ENCODE measurements at places on chromosomes 13 and 19.

GRCh38 chr13:109684824-109685202 lies 101.6 kb downstream of the IRS2 start:
- DNase-seq = no peak

DNA sequence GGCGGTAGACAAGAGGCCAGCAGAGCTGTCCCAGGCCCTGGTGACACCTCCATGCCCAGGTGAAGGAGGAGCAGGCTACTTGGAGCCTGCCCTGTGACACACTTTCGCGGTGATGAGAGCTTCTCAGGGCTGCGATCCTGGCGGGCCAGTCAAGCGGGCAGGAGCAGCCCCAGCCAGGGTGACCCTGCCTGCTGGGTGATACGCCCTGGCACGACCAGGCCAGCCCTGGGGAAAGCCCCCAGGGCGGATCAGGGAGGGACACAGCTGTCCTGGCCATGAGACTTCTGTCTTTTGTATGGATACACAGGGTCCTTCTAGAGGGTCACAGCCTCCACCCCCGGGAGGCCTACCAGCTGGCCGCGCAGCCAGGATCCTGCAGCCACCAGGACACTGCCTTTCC lies 13.1 kb downstream of the DNM2 start:
- no peak for DNase-seq

DNA sequence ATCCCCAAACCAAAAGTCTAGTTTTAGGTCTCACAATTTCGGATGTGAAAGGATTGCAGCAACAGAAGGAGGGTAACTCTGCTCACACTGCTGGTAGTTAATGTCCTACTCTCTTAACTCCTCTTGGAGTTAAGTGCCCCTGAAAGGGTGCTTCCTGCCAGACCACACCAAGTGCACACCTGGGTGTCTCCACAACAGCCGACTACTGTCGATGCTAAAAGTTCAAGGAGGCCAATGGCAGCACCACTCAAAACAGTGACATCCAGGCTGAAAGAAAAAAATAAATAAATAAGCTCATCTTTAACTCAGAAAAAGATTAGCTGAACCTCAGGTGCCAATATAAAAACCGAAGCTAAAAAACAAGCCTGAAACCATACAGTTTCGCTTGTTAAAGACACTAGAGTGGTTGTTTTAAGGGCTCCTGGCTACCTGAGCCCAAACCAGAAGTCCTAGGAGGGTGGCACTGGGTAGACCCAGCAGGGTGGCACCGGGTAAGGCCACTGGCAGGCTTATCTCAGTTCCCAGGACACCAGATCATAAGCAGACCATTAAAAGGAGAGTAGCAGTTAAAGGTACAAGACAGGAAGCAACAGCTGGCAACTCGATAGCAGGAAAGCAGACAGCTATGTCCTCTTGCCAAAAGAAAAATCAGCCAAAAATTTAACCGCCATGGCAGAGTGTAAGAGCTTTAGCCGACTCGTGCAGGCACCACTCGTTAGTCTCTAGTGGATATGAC lies 39.3 kb downstream of the BRD4 start:
- no peak for DNase-seq

DNA sequence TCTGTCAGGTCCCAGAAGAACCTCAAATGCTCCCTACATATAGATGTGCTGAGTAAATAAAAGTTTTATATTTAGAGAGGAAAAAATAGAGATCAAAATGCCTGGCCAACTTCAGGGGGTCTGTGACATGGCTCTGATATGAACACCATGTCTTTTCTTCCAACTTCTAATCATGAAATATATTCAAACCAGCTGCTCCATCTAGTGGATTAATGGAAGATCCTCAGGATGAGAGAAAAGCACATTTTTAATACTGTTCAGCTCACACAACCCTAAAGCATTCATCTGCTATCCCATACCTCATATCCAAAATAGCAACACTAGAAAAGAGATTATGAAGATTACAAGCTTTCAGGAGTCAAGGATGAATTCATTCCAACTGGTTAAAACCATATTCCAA lies 56.0 kb upstream of the DOCK9 start:
- DNase-seq = no peak

GRCh38 chr13:38703255-38703654 lies 16.4 kb downstream of the FREM2 start:
- DNase-seq = no peak

- DNase-seq = no peak
Observed at GRCh38 chr13:46745062-46745461, 51.9 kb downstream of the ESD start.

GRCh38 chr13:40363653-40364052 lies 302.8 kb downstream of the FOXO1 start:
- no peak for DNase-seq

DNA sequence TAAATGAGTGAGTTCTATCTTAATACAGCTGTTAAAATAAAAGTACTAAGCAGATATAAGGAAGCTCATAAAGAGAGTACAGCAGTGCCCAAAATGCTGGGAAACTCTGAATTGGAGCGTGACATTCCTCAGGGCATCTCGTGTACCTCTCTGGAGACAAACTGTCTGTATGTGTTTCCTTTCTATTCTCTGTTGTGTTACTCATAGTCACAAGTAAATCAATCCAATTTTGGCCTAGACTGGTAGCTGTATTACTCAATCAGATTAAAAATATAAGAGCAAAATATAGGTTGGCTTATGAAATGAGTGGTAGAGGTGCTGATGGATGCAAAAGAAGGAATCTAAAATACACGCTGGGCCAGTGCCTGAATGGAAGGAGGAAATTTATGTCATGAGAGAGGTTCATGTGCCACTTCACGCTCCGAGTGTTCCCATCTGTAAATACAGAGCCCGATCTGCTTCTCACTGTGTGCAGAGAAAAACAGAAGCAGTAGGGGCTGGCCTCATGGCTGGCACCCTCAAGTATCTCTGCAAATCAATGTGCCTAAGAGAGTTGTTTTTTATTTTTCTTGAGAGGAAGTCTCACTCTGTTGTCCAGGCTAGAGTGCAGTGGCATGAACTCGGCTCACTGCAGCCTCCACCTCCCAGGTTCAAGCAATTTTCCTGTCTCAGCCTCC lies 58.7 kb upstream of the RGCC start:
- DNase-seq = no peak

DNA sequence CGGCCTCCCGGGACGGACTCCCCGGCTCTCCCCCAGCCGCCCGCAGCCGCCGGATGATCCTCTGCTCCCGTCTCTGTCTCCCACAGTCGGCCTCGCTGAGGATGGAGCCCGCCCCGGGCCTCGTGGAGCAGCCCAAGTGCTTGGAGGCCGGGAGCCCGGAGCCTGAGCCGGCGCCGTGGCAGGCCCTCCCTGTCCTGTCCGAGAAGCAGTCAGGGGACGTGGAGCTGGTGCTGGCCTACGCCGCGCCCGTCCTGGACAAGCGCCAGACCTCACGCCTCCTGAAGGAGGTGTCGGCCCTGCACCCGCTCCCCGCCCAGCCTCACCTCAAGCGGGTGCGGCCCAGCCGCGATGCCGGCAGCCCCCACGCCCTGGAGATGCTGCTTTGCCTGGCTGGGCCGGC lies 6.8 kb downstream of the ADAT3 start:
- DNase-seq = no peak

DNA sequence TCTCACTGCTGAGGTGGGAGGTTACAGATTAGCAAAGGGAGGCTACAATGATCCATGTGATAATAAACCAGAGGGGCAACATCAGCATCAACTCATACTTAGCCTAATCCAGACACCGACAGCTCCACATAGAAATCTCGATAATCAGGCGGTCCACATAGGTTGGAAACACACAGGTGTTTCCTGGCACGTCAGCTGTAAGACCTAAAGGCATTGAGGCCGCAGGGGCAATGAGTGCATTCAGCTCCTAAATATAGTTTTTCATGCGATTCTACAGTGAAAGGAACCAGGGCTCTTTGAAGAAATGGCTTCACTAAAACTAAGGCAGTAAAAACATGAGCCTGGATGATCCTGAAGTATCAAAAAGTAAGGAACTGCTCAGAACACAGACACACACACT lies 19.3 kb downstream of the PLPP2 start:
- no peak for DNase-seq

DNA sequence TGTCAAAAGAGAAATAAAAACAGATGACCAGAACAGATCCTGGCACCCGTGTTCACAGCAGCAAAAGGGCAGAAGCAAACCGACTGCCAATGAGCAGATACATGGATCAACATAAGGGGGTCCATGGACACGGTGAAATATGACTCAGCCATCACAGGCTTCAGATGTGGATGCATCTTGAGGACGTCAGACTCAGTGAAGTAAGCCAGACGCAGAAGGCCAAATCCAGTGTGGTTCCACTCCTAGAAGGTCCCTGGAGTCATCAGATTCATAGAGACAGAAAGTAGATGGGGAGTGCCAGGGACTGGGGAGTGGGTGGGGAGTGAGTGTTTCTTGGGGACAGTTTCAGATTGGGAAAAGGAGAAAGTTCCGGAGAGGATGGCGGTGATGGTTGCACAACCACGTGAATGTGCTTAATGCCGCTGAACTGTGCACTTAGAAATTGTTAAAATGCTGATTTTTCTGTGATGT lies 28.8 kb upstream of the SEMA6B start:
- no peak for DNase-seq

DNA sequence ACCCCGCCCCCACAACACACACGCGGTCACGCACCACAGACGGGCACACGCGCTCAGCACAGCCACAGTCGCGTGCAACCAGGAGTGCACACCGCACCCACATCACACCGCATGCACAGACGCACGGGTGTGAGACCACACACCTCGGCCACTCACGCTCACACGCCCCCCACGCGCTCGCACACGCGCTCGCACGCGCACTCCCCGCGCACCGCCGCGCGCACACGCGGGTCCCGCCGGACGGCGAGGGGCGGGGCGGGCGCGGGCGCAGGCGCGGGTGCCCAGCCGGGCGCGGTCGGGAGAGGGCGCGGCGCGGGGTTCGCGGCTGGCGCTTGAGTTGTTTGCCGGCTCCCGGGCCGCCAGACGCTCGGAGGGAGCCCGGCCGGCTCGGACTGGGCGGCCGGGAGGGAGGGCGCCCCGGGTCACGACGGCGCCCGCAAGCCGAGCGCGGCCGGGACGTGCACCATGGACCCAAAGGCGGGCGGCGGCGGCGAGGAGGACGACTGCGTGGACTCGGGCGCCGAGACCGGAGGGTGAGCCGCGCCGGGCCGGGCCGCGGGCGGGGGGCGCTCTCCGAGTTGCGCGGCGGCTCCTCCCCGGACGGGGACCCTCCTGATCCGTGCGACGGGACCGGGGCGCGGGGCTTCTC lies at the start of gene FAM124A:
Gene FAM124A (plus strand): TSS at position 362 of the 649 bp plus-strand sequence. CDS start 104 bp downstream, at position 466.
- peak; percentile 79 for DNase-seq

DNA sequence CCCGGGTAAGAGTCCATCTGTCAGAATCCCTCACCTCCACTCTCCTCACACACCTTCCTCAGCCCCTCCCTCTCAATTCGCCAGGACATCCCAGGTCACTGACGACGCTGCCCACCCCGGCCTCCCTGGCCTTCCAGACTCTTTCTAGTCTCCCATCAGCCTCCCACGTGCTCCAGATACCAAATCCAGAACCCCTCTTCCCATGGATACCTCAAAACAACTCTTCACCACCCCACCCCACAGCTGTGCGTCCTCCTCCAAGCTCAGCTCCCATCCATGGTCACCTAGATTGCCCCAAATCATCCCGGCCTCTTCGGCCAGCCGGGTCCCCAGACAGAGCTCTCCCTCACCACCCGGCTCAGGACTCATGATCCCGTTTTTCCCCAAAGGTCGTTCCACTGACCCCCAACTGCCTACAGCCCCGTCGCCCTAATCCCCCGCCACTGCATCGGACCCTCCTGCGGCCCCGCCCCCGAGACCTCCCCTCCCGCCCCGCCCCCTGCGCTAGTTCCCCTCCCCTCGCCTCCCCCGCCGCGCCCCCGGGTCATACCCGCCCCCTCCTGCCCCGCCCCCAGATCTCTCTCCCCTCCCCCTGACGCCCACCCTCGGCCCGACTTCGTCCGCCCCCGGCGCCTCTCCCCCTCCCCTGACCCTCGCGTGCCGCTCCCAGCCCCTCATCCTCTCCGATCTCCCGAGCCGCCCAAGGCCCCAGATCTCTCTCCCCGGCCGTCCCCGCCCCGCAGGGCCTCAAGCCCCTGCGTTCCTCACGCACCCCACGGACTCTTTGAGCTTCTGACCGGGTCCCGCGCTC lies 546 bp downstream of the UBXN6 start:
- no peak for DNase-seq

DNA sequence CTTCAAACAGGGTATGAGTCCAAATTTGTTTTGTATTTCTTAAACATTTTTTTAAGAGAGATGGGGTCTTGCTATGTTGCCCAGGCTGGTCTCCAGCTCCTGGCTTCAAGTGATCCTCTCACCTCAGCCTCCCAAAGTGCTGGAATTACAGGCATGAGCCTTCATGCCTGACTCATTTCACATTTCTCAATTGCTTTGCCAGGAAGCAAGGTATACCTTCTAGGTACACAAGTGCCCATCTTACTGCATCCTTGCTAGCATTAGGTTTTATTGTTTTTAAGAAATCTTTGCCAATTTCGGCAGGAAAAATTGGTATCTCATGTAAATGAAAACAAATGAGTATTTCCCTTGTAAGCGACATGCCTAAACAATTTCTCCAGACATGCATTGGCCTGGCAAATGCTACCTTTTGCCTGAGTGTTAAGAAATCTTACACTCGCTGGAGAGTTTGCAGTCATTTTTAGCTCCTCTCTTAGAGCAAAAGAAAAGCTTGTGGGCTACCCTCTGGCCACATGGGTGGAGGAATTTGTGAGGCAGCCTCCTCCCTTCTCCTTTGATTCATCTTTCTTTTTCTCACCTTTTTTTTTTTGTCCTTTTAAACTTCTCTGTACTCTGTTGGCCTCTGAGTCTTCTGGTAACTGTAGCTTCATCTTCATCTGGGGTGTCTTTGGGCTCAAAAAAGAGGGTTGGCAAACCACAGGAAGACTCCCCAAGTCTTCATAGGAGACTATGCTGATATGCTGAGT lies 33.0 kb downstream of the ACTL9 start:
- DNase-seq = no peak

DNA sequence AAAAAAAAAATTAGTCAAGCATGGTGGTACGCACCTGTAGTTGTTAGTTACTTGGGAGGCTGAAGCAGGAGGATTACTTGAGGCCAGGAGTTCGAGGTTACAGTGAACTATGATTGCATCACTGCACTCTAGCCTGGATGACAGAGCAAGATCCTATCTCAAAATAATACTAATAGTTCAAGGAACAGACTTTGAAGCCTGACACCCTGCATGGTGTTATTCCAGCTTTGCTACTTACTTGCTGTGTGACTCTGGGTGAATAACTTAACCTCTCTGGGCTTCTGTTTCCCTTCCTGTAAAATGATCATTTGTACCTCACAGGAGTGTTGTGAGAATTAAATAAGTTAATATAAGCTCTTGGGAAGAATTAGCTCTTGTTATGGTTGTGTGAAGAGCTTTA lies 3.5 kb upstream of the FOSB start:
- no peak for DNase-seq

- peak; percentile 96 for DNase-seq
Observed at GRCh38 chr19:49929611-49930482, 543 bp upstream of the NUP62 start.

DNA sequence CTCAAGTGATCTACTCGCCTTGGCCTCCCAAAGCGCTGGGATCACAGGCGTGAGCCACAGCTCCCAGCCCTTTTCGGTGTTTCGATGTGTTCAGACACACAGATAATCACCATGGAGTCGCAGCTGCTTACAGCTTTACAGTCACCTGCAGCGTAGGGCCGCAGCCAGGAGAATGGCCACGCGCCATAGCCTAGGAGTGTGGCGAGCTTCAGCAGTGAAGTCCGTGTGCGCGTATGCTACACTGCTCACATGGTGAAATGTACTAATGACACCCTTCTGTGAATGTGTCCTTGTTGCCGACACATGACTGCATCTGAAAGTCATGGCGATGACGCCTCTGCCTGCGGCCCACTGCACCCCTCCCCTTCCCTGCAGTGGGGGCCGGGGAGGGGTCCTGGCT lies 23.6 kb downstream of the AP3D1 start:
- no peak for DNase-seq
